ENCODE measurements at places on chromosomes 3 and 15. TPM values are rescaled to one million over a fixed set of nuclear protein-coding genes. Genes with fewer than 3 reads are reported as not detected.

RHCG gene
- polyA plus RNA-seq = 2.5 TPM

TEX9 gene
- 26.9 TPM for polyA plus RNA-seq

DNA sequence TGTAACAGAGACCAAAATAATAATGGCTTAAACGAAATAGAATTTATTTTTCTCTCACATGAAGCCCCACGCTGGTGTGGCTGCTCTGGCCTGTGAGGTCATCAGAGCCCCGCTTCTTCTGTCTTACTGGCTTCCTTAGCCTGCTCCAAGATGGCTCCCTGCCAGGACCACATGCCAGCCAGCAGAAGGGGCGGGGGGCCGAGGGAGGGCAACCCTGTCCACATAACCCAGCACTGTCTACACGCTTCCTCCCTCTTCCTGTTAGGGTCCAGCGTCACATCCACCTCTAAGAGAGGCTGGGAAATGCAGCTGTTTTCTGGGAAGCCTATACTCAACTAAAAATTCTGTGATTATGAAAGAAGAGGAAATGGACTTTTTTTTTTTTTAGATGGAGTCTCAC, 107.9 kb upstream of the DLG1 start:
- DNase-seq = no peak

- DNase-seq = no peak
These were observed 336.7 kb upstream of the ZNF717 start for GRCh38 chr3:76122007-76122406.

- no peak for DNase-seq
These were observed 249.7 kb downstream of the ADAMTS17 start for GRCh38 chr15:100092034-100092433.

- DNase-seq = no peak
These were observed 31.2 kb upstream of the TMOD3 start for GRCh38 chr15:51798281-51798680.

DNA sequence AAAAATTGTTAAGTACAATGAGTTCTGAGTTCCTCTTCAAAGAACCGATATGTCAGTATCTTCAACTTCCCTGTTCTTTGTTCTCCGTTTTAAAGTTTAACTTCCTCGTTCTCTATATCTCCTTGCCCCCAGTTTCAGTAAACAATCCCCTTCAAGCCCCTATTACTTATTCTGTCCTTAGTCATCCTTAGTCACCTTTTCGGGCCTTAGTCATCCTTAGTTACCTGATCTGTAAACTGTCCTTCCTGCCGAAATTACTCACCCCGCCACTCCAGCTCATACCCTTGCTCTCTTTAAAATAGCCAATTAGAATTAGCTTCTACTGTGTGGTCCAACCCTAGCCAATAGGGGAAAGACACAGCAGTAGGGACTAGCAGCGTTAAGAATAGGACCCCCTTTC, 1165.6 kb downstream of the NSUN3 start:
- no peak for DNase-seq

DNA sequence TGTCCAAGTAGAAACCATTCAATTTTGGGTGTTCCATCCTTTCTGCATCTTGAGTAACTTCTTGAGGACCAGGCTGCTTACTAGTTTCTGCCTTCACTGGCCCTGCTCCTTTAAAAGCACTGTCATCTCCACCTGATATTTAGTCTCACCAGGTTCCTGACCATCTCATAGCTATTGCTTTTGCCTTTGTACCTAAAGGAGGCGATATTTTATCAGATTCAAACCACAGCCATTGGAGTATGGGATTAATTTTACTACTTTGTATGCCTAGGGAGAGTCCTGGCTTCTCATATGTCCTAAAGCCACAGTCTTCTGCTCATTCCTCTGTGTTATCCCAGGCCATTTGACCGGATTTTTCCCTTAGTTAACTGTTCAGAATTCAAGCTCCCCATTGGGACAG, 51.8 kb upstream of the RFX7 start:
- no peak for DNase-seq
